Esophagus mucosa (tissue), 1 donor: ENCODE measurements at places on chromosomes 2 and 18.

DNA sequence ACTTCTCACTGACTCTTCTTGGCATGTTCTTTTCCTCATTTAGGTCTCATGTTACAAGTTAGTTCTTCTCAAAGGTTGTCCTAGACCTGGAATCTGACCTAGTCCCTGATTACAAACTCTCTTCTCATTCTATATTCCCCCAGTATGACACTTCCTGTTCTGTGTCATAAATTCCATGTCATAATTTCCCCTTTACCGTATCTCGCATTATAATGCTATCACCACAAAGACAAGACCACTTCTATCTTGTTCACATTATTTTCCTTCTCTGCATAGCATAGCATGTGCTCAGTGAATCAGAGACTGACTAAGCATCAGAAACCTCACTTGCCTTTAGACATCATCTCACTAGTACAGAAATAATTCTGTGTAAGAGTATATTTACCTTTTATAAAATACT lies 63.6 kb upstream of the CAVIN2 start:
- ATAC-seq: no peak

DNA sequence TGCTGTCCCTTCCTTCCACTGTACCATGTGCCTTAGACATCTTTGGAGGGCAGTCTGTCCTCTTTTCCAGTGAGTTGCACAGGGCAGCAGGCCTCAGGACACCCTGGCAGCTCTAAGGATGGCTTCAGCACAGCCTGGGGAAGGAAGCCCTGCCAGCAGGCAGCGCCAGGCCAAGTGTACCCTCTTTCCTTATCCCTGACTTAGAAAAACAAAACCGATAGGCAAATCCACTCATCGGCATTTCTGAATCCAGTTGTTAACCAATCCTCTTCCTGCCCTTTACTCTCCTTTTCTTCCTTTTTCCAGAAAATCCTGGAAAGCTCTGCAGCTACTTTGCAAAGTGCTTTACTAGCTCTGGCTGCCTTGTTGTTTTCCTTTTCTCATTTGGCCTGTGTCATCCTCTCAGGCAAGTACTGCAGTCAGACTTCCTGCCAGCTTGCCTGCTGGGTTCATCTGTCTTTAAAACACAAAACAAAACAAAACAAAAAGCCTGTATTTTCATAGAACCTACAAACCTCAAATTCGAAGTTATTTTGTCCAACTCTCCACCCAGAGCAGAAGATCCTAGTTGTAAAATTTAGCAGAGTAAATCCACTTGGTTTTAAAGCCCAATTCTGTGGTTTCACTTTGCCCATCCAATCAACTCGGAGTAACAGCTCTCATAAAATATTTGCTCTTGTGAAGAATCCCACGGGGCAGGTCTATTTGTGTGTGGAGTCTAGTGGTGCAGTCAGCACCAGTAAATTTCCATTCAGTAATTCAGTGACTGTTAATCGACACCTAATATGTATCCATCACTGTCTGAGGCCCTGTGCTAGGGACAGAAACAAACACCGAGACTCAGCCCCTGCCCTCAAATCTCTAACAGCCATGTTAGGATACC lies 45.2 kb downstream of the PCBP1 start:
- ATAC-seq: peak; percentile 40

DNA sequence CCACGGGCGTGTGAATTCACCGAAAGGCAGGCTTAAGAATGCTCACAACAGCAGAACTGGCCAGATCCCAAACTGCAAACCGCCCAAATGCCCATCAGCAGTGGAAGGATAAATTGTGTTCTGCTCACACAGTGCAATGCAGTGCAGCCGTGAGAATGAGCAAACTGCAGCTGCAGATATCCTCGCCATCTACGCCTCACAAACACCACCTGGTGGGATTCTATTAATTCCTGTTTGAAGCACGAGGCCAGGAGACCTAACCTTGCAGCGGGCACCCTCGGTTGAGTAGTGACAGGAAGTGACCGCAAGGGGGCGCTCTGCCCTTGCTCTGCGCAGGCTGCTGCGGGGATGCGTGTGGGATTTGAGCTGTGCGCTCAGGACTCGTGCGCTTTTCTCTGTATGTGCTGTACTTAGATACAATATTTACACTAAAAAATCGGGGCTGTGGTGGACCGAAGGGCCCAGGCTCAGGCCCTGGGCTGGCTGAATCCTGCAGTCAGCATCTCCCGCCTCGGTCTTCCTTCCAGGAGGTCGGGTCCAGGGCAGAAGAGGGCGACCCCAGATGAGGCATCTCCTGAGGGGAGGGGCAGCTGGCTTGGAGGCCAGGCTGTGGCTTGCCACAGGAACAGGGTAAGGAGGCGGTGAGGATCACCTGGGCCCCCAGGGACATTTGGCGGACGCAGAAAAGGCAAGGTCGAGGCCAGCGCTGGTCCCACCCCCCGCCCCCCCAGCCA lies 19.8 kb upstream of the PDIA6 start:
- peak; percentile 84 for ATAC-seq

- no peak for ATAC-seq
Observed at GRCh38 chr18:69647702-69648101, 247.0 kb downstream of the DOK6 start.

- ATAC-seq: peak; percentile 77
Observed at GRCh38 chr2:95231723-95232122, 24.4 kb downstream of the ZNF892 start.

DNA sequence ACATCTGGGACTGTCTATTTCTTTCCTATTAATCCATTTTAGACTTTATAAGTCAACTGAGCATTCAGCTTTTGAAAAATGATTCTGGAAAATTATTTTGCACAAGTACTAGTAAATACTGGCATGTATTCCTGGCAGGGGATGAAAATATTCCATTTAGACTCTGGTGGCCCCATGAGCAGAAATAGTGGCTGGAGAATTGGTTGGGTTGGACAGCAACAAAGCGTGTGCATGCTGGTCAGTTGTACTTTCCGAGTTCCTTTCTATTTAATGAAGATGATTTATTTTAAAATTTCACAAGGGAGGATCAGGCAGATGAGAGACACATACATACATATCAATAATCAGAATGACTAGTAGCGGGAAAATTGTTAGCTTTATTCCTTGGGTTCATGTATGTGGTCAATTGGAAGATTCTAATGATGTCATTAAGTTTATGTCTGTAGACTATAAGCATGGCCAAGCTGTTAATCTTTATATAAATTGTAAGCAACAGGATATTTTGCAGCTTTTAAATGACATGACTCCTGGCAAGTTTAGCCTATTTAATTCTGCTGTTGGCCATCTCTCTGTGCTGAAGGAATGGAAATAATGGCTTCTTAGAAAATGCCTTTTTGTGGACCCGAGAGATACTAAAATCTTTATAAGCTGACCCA lies 541.6 kb downstream of the SLC4A3 start:
- ATAC-seq: no peak

DNA sequence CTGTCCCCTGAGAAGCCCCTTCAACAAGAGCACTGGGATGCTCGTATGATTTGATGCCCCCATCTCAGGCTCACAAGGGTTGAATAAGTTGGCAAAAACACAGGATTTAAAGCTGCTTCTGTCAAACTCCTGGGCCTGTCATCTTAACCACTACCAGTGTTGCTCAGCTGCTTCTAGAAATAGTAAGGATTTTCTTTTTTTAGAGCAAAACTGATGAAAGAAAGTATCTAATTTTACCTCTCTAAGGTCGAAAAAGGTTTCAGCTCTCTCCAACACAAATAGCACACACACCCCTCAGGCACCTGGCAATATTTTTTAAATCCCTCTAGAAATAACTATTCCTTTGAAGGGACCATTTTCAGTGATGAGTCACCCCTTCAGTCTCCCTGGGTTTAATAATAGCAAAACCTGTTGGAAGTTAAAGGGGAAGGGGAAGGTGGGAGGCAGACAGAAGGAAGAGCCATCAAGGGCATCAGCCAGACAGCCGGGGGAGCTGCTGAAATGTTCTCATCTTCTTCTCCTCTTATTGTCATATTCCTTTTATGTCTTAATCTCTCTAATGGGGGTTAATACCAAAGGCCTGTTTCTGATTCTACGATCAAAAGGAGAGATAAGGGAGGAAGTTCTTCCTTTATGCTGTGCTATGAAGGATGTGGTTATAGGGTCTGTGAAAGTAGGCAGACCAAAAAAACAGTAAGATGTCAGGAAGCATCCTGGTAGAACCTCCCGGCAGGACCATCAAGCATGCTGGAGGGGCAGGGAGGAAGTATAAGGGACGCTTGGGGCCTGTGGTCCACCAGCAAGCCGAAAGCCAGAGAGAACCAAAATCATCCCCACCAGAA lies 31.9 kb upstream of the SLC35G4 start:
- no peak for ATAC-seq

DNA sequence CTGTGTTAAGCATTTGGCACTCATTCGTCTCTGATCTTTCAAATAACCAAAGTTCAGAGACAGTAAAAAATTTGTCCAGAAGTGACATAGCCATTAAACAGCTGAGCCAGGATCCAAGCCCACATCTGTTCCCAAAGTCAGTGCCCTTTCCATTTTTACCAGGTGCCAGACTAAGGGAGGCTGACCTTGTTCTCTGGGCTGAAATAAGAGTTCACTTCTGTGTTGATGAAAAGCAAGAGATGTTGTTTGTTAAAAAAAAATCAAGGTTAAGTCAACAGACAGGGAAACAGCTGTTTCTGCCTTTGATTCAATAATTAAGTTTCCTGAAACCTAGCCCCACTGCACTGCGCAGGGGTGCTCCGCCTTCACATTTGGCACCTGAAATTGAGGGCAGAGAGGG lies 117.1 kb downstream of the PRKRA start:
- no peak for ATAC-seq

DNA sequence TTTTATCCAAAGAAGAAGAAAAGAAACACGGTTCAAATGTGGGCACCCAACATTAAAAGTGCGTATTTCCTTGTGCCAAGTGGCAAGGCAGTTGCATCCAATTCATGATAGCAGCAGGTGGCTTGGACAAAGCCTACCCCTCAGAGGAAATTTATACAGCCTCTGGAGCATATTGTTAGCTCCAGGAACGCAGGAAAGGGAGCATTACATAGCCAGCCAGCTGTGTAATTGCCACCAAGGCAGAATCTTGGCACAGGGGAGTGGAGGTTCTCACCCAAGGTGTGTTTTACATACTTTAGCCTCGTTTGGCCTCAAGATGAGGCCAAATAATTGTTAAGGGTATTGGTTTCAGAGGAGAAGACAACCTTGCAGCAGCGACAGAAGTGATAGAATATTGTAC lies 526.9 kb downstream of the TMEM182 start:
- ATAC-seq: no peak

- no peak for ATAC-seq
Observed at GRCh38 chr2:73582364-73582763, 59.9 kb downstream of the NAT8 start.

- ATAC-seq: peak; percentile 88
Observed at GRCh38 chr18:61635901-61636528, 256.8 kb downstream of the RNF152 start.

- ATAC-seq: no peak
Observed at GRCh38 chr2:211447548-211447947, 891.1 kb downstream of the CPS1 start.

DNA sequence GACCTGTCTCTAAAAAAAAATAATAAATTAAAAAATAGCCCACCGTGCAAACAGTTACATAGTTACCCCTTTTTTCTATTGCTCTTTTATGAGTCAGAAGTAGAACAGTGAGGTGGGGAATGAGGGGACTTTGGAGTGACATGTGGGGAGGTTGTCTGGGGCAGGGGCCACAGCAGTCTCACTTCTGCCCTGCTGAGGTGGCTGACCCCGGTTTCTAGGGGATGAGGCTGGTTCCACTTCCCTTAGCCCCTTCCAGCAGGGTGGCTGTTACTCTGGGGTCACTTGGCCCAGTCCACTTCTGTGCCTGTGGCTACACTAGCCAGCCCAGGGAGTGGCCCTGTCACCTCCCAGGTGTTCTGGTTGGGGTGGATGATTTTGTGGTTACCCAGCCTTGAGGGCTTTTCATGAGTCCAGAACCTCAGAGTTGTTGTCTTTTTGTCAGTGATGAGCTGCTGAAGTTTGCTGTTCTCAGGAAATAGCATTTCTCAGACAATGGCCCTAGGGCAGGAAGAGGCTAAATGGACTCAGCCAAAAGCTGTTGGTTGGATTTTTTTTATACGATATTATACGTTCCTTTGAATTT lies 28.0 kb upstream of the SCLY start:
- ATAC-seq: no peak

- no peak for ATAC-seq
Observed at GRCh38 chr2:108407864-108408729, 30.3 kb downstream of the SULT1C4 start.

GRCh38 chr2:39491653-39492052 lies 54.6 kb upstream of the MAP4K3 start:
- ATAC-seq: no peak

DNA sequence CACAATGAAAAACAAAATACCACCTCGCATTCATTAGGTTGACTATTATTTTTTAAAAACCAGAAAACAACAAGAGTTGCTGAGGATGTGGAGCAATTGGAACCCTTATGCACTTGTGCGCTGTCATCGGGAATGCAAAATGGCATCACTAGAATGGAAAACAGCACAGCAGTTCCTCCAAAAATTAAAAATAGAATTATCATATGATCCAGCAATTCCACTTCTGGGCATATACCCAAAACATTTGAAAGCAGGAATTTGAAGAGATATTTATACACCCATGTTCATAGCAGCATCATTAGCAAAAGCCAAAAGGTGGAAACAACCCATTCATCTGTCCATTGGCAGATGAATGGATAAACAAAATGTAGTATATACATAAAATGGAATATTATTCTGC lies 11.9 kb upstream of the NMUR1 start:
- no peak for ATAC-seq

DNA sequence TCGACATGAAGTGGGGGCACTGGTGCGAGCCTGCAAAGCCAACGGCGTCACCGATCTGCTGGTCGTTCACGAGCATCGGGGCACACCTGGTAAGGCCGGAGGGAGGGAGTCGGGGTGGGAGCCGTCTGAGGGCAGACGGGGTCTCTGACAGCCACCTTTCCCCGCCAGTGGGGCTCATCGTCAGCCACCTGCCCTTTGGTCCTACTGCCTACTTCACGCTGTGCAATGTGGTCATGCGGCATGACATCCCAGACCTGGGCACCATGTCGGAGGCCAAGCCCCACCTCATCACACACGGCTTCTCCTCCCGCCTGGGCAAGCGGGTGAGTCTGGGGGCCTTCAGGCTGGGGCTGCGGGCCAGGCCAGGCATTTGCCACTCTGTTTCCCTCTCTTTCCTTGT lies 2.9 kb downstream of the IMP4 start:
- no peak for ATAC-seq

GRCh38 chr2:186558512-186559276 lies 31.2 kb upstream of the ITGAV start:
- ATAC-seq: no peak

DNA sequence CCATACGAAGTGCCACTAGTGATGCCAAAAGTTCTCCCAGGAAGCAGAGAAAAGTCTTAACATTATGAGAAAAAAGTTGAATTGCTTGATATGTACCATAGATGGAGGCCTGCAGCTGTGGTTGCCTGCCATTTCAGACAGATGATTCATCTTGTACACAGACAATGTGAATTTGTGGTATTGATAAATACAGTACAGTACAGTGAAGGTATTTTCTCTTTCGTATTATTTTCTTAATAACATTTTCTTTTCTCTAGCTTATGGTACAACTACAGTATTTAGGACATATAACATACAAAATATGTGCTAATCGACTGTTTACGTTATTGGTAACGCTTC lies 33.6 kb upstream of the VWC2L start:
- no peak for ATAC-seq

GRCh38 chr2:53782676-53783075 lies 4.1 kb downstream of the ASB3 start:
- no peak for ATAC-seq

GRCh38 chr2:118003396-118003824 lies 10.5 kb downstream of the CCDC93 start:
- ATAC-seq: peak; percentile 90
